ENCODE measurements at places on chromosomes 16 and 17.

- no peak for DNase-seq
Observed at GRCh38 chr17:15007147-15007553, 258.0 kb downstream of the PMP22 start.

- no peak for DNase-seq
Observed at GRCh38 chr17:71032746-71033273, 863.5 kb downstream of the KCNJ2 start.

GRCh38 chr17:41868568-41868967 lies 3.3 kb upstream of the KLHL11 start:
- DNase-seq, result no peak

GRCh38 chr16:89759746-89760340 lies 38.5 kb downstream of the ZNF276 start:
- DNase-seq, result no peak

GRCh38 chr16:85347213-85347591 lies 234.9 kb upstream of the CIBAR2 start:
- no peak for DNase-seq

DNA sequence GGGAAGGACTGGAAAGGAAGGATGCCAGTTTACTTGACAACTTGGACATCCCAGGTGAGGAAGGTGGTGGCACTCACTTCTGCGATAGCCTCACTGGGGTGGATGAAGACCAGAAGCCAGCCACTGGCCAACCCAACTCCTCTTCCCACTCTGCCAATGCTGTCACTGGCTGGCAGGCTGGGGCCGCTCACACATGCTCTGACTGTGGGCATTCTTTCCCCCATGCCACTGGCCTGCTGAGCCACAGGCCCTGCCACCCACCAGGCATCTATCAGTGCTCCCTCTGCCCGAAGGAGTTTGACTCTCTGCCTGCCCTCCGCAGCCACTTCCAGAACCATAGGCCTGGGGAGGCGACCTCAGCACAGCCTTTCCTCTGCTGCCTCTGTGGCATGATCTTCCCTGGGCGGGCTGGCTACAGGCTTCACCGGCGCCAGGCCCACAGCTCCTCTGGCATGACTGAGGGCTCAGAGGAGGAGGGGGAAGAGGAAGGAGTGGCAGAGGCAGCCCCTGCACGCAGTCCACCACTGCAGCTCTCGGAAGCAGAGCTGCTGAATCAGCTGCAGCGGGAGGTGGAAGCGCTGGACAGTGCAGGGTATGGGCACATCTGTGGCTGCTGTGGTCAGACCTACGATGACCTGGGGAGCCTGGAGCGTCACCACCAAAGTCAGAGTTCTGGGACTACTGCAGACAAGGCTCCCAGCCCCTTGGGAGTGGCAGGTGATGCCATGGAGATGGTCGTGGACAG lies 4.5 kb downstream of the ZNF646 start:
- DNase-seq, result no peak

DNA sequence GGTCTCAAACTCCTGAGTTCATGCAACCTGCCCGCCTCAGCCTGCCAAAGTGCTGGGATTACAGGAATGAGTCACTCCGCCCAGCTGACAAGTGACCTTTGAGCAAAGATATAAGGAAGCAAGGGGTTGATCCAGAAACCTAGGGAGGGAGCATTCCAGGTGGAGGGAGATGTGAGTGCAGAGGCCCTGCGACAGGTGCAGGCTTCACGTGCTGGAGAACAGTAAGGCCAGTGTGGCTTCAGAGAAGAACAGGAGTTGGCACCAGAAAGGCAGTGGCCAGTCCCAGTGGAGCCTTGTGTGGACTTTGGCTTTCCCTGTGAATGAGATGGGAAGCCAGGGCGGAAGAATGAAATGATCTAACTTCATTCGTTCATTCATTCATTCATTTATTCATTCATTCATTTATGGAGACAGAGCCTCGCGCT lies 73.6 kb upstream of the HAS3 start:
- no peak for DNase-seq

DNA sequence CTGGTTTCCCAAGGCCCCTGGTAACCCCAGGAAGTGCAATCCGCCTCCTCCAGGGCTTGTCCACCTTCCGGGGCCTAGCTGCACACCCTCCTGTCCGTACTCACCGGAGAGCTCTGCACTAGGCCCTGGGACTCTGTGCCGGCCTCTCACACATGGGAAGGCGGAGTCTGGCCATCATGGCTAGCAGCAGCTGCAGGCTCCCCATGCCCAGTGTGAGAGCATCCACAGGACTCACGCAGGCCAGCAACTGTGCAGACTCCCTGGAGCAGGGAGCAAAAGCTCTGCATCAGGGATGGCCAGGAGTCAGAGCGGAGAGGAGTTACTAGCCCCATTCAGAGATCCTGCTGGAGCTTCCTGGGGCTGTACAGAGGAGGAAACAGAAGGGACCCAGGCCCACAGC lies 20.2 kb downstream of the FOXN1 start:
- no peak for DNase-seq

GRCh38 chr17:41546819-41547218 lies 18.7 kb upstream of the KRT19 start:
- no peak for DNase-seq
